GM04503 (cell line): ENCODE measurements at places on chromosomes 6 and 20.

DNA sequence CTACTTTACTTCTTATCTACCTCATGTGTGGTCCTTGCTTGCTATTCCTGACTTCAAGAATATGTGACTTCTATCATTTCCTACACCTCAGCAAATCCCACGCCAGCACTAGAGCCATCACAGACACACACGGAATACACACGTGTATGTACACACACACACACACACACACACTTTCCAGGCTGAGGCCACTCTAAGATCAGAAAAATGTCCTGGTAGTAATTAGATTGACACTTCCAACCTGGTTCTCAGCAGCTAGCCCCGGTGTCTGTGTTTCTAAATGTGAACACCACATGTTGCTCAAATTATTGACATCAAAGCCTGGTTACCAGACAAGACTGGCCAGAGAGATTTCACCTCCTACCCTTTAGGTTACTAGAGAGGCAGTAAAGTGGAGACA lies 54.1 kb upstream of the SASH1 start:
- no peak for DNase-seq

- DNase-seq = no peak
These were observed 375.4 kb downstream of the CDKAL1 start for GRCh38 chr6:20909621-20910020.

GRCh38 chr20:47359530-47360296 lies 3.2 kb upstream of the ZMYND8 start:
- no peak for DNase-seq

- no peak for DNase-seq
These were observed 51.6 kb downstream of the CDH4 start for GRCh38 chr20:61303675-61304074.

GRCh38 chr6:167703347-167703746 lies 123.4 kb upstream of the AFDN start:
- no peak for DNase-seq

DNA sequence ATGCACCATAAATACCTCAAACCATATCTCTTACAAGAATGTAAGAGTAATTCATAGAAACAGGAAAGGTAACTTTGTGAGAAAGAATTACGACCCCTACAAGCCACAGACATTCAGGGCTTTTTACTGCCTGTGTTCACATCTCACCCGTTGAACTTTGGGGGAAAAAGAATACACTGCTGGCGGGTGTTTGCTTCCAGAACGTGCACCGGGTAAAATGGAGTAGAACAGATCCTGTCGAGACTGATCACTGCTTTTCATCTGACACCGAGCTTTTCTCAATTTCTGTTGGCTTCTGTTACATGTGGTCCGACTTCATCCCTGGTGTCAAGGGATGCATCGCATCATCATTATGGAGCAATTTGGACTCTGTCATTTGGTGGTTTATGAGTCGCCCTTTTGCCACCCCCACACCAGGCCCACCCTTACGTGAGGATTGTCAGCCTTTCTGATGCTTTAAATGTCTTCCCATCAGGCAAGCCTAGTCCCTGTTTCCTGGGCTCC lies 219.2 kb upstream of the ZFP64 start:
- no peak for DNase-seq

DNA sequence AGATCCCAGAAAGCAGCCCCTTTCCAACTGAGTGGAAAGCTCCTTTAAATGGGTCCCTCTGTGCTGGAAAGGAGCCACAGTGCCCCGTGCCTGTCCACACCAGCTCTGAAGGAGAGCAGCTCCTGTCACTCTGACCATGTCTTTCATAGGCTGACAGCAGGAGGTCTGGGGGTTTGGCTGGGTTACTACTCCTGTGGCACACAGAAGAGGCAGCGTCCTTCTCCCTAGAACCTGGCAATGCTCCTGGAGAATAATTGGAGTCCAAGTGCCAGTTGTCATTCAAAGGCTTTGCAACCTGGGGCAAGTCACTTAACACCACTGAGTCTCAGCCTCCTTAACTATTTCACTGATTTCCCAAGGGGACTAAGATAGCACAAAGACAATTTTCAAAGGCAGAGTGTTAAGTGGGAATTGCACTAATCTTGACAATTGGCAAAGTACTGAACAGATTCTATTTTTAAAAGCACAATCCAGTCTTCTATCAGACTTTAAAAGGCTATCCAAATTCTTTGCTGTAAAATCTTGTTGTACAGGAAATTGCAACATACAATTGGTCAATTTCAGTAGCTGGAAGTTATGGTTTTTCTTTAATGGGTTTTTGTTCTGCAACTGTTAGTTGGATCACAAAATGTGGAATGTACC lies 457.2 kb downstream of the KIF16B start:
- peak; percentile 7 for DNase-seq

DNA sequence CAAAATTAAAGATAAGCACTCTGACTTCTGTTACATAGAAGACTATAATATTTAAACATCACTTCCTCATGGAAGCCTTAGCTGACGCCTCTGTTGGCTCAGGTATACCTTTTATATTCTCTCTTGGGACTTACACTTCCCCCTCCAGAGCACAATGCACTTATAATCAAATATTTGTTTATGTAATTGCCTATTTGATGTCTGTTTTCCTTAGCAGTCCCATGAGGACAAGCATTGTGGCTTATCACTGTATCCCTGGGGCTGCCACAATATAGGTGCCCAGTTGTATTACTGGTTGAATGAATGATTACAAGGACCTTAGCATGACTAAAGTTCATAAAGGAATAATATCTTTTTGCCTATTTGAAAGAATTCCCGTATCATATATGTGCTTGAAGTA lies 186.7 kb upstream of the VGLL2 start:
- DNase-seq = no peak

GRCh38 chr6:93416571-93417420 lies 2.6 kb downstream of the EPHA7 start:
- no peak for DNase-seq

- DNase-seq = no peak
These were observed 66.8 kb upstream of the THEMIS start for GRCh38 chr6:127967708-127968107.

- DNase-seq = no peak
These were observed 11.1 kb downstream of the BAG6 start for GRCh38 chr6:31641370-31641769.

GRCh38 chr20:17887331-17888030 lies 81.1 kb downstream of the SNX5 start:
- no peak for DNase-seq

- no peak for DNase-seq
These were observed 1.2 kb upstream of the DSE start for GRCh38 chr6:116369540-116369939.

DNA sequence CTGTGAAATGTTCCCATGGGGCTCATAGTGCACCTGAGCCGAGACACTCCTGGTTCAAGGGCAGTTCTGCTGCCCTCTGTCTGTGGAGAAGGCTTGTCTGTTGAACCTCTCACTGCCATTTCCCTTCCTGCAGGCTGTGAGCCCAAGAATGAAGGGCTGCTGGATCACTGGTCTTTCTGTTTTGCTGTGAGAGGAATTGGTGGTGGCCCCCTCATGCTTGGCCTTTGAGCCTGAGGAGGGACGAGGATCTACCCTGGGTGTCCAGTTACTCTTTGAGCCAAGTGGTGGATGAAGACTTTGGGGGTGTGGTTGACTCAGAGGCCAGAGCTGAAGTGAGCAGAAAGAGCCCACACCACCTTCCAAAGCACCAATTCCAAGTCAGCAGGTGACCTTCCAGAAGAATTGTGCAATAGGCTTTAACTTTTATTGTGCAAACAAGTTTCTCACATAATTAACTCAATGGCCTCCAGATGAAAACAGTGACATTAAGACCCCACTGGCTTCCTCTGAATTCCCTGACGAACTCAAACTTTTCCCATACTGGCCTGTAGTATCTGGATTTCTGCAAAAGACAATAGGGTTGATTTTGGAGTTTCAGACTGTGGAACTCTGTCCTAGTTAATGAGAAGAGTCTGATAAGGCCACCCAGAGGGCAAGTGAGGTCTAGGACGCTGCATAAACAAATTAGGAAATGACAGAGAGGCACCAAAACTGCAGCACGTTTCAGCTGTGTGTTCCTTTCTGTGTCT lies 101.5 kb downstream of the PHACTR3 start:
- no peak for DNase-seq

GRCh38 chr6:70673601-70674000 lies 5.9 kb downstream of the SMAP1 start:
- no peak for DNase-seq

- no peak for DNase-seq
These were observed 13.2 kb upstream of the RSPH3 start for GRCh38 chr6:159013229-159013628.

- DNase-seq = no peak
These were observed 105.2 kb downstream of the TFAP2A start for GRCh38 chr6:10309457-10310329.

- DNase-seq = no peak
These were observed 397.5 kb downstream of the CDKAL1 start for GRCh38 chr6:20931772-20932171.

GRCh38 chr6:53920881-53921280 lies 126.1 kb downstream of the LRRC1 start:
- DNase-seq = no peak

DNA sequence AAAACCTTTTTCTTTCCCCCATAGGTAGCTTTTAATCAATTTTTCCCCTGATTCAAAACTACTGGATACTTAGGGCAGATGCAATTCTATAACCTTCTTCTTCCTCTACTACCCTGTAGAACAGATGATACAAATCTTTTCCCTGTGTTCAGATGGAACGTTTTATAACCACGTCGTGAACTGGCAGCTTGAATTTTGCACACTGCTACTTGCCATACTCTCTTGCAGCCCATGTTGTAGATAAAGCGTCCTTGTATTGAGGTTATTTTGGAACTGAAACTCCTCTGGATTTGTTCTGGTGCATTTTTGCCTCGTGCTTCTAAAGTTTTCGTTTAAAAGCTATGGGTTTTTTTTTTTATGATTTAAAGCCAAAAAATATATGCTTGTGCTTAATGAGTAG lies 440.2 kb downstream of the RFPL4B start:
- DNase-seq = no peak

DNA sequence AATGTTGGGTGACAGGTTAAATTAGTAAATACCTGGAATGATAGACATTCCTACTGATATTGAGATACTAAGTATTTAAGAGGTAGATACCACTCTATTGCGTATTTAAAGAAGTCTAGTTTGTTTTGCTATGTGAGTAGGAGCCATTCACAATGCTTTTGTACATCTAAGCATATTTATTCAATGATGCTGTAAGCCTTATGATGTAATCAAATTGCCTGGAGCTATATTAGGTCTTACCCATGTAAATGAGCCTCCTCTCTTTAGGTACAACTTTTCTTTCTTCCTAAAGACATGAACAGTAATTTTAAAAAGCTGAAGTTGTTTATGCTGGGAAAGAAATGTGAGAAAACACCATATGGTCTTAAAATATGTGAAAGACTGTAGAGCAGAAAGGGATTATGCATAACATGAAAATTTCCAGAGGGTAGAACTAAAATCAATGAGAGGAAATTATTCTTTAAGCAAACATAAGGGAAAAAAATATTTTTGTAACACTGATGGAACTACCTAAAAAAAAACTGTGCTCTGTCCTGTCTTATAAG lies 526.7 kb downstream of the EPHA7 start:
- no peak for DNase-seq

GRCh38 chr6:84166395-84166794 lies 61.0 kb downstream of the CEP162 start:
- DNase-seq = no peak

DNA sequence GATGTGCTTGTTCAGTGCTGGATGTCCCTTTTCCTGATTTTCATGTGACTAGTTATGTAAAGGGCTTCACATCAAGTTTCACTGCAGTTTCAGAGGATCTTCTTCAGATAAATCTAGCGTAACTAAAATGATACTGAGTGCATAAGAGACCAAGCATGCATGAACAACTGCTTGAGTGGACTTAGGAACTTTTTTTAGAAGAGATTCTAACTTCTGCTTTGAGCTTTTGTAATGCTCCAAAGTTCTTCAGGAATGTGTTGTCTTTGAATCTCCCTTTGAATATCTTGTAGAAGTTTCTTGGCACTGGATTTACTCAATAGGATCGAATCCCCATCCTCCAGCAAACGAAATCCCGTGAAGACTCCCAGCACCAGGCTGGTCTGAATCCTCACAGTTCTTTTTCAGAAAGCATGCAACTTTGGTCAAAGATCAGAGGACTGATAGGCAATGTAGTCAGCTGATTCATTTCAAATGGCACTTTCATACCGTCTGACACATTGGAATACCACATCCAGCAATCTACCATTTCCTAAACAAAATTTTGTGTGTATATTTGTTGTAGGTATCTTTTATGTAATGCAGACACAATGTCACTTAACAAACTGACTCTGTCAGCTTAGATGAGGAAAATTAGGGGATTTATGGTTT lies 33.2 kb downstream of the ENPP1 start:
- DNase-seq = no peak

DNA sequence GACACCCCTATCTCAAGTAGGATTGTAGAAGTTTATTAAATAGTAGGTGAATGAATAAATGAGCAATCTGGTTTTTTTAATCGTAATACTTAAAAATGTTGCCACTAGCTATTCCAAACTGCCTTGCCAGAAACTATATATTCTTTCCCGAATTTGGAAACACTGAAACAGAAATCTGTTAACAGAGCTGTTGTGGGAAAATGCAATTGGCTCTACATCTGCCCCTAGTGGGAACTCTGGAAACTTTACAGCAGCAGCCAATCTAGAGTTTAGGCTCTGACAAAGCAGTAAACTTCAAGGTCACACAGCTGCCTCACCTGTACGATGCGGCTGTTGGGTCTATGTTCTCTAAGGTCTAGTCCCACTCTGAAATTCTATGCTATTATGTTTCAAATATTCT lies 41.7 kb downstream of the SYNE1 start:
- DNase-seq = no peak

DNA sequence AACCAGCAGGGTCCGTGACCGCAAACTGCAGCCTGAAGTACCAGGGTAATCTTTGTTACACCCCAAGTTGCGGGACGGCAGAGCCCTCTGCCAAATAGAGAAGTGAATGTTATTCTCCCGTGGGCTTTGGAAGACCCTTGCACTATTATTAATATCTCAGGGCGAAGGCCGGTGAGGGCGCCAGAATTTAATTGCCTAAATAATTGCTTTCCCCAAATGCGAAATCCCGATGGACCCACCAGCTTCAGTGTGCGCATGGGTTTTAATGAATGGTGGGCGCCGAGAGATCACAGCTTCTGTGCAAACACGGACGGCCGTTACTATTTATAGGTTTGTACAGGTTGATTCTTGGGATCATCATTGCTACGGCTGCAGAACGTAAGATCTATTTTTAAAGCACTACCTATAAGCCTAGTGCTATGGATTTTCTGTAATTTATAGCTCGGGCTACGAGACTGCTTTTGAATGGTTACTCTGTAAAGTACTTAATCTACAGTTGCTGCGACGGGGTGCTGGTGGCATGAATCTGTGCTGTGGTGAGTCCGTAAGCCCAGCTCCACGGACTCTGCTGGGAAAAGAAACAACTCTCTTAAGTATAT lies 15.2 kb upstream of the PHACTR3 start:
- no peak for DNase-seq

DNA sequence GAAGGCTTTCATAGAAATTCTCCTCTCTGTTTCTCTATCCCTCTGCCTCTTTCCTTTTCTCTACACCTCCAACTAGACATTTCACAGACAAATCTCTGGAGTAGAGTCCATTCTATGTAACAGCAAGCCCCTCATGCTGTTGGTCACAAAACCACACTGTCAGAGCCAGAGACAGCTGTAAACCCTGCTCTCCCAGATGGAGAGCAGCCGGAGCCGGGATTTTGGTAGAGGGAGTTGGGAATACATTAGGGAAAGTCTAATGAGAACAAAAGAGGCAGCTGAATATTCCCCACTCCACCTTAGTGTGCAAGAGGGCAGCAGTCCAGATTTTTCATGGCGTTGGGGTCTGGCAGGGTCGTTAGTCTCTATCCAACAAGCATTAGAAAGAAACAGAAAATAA lies 68.3 kb upstream of the EDN1 start:
- DNase-seq = no peak
